ENCODE measurements at places on chromosomes 4 and X. TPM values are rescaled to one million over a fixed set of nuclear protein-coding genes. Genes with fewer than 3 reads are reported as not detected.

AASDH gene
- 3.6 TPM for total RNA-seq

GC gene
- not detected for total RNA-seq

LRAT gene
- 0.11 TPM for total RNA-seq

RAB40AL gene
- 0.27 TPM for total RNA-seq

GPM6B gene
- total RNA-seq, result 0.11 TPM

CMC4 gene
- 15.4 TPM for total RNA-seq

ARMCX2 gene
- total RNA-seq, result not detected

APBB2 gene
- total RNA-seq, result 7.8 TPM

ARHGAP6 gene
- total RNA-seq, result not detected

KCTD8 gene
- not detected for total RNA-seq

GYPE gene
- not detected for total RNA-seq

TFDP3 gene
- total RNA-seq, result not detected

EXOSC9 gene
- total RNA-seq, result 27.0 TPM

TRAPPC11 gene
- total RNA-seq, result 10.7 TPM
